ENCODE measurements at places on chromosomes 5 and 9.

DNA sequence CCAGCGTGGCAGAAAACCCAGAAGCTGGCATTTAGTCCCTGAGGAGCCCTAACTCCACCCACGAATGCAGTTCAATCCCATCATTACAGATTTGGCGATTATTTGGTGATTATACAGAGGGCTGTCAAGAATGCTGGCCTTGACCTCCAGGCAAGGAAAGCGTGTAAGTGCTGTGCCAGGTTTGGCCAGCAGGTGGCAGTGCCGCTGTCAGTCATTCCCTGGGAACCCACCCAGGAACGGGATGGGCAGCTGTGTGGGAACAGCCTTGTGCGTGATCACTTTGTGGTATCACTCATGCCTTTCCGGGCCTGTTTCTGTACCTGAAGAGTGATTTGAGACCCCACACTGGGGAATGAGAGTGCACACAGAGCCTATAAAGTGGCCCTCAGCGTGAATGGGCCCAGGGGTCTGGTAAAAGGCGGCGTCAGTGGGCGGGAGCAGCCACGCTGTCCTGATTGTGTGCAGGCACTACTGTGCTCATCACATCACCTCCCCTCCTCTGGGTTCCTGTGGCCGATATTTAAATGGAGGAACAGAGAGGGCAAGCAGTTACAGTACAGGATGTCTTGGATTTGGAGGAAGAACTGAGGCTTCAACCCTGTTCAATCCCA, 215.6 kb downstream of the ROR2 start:
- H3K27me3 ChIP-seq: no peaks in the 10 kb centered on the region
- H3K4me3 ChIP-seq: no peak overlapping the region
- H3K27ac ChIP-seq: no peak overlapping the region
- H3K36me3 ChIP-seq: no peaks in the 10 kb centered on the region

DNA sequence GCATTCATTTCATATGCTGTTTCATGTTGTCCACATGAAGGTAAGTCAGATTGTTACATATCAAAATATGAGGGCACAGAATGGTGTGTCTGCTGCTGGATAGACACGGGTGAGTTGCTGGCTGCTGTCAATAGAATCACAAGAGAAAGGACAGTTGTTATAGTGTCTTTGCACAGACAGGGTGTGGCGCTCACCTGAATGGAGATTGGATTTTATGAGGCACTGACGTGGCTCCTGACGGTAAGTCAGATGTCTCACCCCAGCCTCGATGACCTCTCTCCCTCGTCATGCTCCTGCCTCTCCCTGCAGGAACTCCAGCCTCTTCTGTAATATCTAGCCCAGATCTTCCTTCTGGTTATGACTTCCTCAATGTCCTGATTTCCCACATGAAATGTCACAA, 75.4 kb upstream of the SELENOP start:
- no peak for DNase-seq
- no peaks in the 10 kb centered on the region for H3K36me3 ChIP-seq
- H3K4me3 ChIP-seq: no peak overlapping the region
- no peak overlapping the region for H3K27ac ChIP-seq

DNA sequence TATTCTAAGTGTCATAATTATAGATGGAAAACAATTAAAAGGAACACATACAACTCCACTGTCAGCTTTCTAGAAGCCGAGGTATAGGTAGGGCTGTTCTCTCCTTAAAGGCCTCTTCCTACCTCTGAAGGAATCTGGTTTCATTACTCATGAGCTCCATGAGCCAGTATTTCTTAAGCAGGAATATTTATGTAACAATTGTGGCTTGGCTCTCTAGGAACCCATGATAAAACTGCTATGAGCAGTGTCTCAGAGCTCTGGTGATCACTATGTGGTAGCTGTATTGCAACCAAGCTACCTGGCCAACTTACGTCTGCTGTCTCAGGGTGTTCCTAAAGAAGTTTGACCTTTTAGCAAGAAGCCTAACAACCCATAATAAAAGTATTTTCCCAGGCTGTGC, 157.7 kb downstream of the CEP120 start:
- H3K4me3 ChIP-seq: no peak overlapping the region
- no peak overlapping the region for H3K27ac ChIP-seq
- no peak for DNase-seq

DNA sequence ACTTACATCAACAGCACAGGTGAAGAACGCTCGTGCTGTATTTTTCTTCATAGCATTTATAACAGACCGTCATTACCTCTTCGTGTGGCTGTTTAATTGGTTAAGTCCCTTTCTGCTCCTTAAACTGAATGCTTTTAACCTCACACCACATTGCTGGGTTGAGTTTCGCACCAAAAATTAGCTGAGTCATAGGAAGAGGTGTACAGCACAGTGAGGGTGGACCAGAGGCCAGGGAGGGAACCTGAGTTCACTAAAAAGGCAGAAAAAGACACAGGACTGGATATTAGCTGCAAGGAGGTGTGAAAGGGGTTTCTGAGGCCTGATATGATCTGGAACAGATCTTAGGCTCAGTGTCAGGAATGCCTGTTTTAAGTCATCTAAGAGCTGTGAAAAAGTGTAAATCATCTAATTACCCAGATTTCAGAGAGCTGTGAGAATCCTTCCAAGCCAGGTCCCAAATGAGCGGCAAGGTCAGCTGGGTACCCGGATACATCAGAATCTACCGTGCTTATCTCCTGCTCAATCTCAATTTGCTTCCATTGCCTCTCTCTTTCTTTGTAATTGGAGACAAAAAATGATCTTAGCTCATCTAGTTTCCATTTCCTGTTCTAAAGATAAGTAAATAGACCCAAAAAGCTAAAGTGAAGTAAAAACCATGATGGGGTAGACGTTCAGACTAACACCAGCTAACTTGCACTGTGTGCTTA, 7.1 kb upstream of the CFAP90 start:
- H3K27me3 ChIP-seq: no peaks in the 10 kb centered on the region

GRCh38 chr5:179558932-179559283, 8.6 kb downstream of the RUFY1 start:
- no peaks in the 10 kb centered on the region for H3K27me3 ChIP-seq
- H3K4me1 ChIP-seq: peaks cover 15% of the 10 kb centered on the region
- peak; percentile 25 for DNase-seq
- H3K4me3 ChIP-seq: peak overlapping the region; percentile 56

- no peak overlapping the region for H3K27ac ChIP-seq
- no peaks in the 10 kb centered on the region for H3K36me3 ChIP-seq
- H3K4me1 ChIP-seq: no peaks in the 10 kb centered on the region
- no peak overlapping the region for H3K4me3 ChIP-seq
- DNase-seq: no peak
- H3K27me3 ChIP-seq: no peaks in the 10 kb centered on the region
These were observed 20.0 kb upstream of the COL5A1 start for GRCh38 chr9:134621558-134622110.

- H3K4me3 ChIP-seq: no peak overlapping the region
- no peak overlapping the region for H3K27ac ChIP-seq
- DNase-seq: no peak
- no peaks in the 10 kb centered on the region for H3K4me1 ChIP-seq
- H3K36me3 ChIP-seq: no peaks in the 10 kb centered on the region
These were observed 150.7 kb downstream of the SLC28A3 start for GRCh38 chr9:84189904-84190303.

DNA sequence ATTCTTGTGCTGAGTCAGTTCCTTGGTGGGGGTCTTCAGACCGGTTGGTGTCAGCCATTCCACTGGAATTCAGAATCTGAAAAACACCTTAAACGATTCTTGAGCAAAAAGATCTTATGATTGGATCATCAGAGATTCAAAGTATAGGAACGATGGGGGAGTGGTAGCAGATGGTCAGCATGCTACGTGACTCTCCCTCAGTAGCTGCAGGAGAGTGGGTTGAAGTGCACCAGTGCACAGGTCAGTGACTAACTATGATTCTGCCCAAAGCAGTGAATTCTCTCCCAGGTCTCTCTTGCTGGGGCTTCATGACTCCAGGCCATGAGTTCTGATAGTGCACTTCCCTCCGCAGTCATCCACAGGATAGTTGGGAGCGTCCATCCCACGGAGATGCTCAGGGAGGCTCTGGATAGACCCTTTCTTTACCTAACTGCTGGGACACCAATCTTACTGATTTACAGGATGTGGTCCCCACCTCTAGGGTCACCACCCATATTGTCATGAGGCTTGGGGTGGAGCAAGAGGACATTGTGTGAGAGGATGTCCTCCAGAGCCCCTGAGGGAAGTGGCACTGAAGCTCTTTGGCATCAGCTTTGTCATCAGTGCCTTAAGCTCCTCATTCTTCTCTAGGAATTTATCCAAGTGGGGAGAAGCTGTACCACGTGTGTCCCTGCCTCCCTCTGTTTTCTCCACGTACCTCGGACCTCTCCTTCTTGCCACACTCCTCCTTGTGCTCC, 62.0 kb downstream of the RASGRF2 start:
- H3K36me3 ChIP-seq: no peaks in the 10 kb centered on the region
- H3K4me1 ChIP-seq: no peaks in the 10 kb centered on the region
- H3K27me3 ChIP-seq: no peaks in the 10 kb centered on the region
- no peak for DNase-seq
- H3K27ac ChIP-seq: no peak overlapping the region

Measured in B cell (primary cell).